ENCODE measurements at places on chromosomes 1 and 21.

GRCh38 chr1:198678301-198678836, 39.5 kb downstream of the PTPRC start:
- DNase-seq, result no peak

DNA sequence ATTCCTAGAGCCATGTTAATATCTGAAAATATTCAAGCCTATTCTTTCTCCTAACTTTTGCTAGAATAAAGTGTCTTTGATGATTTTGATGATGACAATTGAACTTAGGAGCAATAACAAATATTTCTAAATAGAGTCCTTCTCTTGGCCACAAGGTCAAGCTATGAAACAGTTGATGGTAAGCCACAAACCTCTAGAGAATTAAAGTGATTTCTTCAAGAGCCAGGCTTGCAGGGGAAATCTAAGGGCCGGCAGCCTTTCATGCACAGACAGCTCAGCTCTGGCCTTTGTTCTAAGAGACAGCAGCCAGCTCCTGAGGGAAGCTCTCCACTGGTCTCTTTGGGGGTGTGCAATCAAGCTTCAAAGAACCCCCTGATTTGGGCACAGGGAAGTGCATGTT, 59.0 kb downstream of the SUSD4 start:
- DNase-seq, result no peak

DNA sequence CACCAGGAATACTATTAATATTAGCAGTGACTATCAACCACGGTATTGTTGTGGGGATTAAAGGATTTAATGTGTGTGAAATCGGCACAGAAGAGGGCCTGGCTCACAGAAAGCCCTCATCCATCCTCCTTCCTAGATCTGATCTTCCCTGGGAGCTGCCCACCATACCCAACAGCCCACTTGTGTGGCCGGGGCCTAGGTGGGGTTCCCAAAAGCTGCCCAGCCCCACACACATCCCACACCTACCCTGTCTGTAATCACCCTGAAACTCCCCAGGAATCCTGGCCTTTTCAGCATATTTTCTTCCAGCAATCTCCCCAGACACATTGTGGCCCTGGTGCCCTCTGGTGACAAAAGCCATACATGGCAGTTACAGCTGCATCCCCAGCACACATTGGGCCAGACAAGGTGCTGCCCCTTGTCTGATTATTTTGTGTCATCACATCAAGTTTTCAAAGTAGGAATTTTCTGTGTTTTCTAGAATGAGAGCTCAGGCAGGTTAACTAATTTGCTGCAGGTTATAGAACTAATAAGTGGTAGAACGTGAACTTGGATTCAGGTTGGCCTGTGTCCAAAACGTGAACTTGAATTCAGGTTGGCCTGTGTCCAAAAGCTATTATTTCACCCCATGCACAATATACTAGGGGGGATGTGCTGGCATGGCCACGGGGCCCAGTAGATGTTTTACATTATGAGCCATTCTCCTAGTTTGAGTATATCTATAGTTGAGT, 5.3 kb upstream of the SLC6A9 start:
- peak; percentile 41 for DNase-seq

GRCh38 chr1:3018576-3018975, 2.7 kb upstream of the ACTRT2 start:
- DNase-seq, result no peak

DNA sequence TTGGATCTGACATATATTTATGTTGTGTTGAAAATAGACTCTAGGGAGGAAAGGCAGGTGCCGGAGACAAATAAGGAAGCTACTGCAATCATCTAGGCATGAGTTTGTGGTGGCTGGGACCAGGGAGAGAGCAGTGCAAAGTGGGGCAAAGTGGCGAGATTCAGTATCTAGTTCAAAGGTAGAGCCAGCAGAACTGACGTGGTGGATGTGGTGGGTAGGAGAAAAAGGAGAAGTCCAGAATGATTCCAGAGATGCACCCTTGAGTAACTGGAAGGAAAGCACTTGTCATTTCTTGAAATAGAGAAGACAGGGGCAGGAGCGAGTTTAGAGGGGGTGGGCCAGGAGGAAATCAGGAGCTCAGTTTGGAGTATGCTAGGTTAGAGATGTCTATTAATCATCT, 275.2 kb downstream of the KAZN start:
- no peak for DNase-seq

GRCh38 chr1:2183937-2184334, 10.6 kb downstream of the FAAP20 start:
- DNase-seq, result no peak

- DNase-seq, result no peak
Measured at GRCh38 chr1:43545695-43546387, 15.2 kb downstream of the PTPRF start.

DNA sequence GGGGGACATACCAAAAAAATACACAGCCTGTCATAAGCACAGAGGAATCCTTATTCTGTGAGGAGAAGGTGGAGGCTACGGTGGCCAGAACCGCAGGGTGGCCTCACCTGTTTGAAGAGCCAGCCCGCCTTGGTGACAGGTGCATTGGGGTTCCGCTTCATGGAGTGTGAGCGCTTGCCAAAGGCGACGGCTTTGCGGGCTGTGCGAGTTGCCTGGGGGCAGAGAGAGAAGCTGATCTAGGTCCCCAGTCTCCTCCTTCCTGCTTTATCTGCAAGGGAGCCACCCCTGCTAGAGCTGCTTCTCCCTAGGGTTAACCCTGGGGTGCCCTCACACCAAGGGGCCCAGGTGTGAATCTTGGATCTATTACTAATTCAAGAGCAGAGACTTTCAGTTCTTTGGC, 54.3 kb upstream of the GOLT1A start:
- no peak for DNase-seq

- DNase-seq, result no peak
Measured at GRCh38 chr1:12504601-12505000, 113.4 kb downstream of the DHRS3 start.
